MM.1S (cell line): ENCODE measurements at places on chromosomes 2 and 18.

- H3K27ac ChIP-seq: no peak overlapping the region
- no peak overlapping the region for H3K4me3 ChIP-seq
- H3K36me3 ChIP-seq: no peaks in the 10 kb centered on the region
- no peaks in the 10 kb centered on the region for H3K4me1 ChIP-seq
Measured at GRCh38 chr2:172921532-172922236, 154.0 kb upstream of the MAP3K20 start.

- H3K27me3 ChIP-seq: no peaks in the 10 kb centered on the region
- no peak for DNase-seq
- H3K4me1 ChIP-seq: no peaks in the 10 kb centered on the region
- H3K27ac ChIP-seq: no peak overlapping the region
Measured at GRCh38 chr18:49101236-49101635, 150.5 kb upstream of the SMAD7 start.

GRCh38 chr2:215695861-215696260 is 260.0 kb upstream of the FN1 start:
- no peaks in the 10 kb centered on the region for H3K27me3 ChIP-seq
- no peak overlapping the region for H3K4me3 ChIP-seq
- no peak overlapping the region for H3K27ac ChIP-seq
- H3K36me3 ChIP-seq: no peaks in the 10 kb centered on the region
- DNase-seq: no peak
- H3K4me1 ChIP-seq: peaks cover 4% of the 10 kb centered on the region; the same call in 1 of the 2 replicates

- H3K4me1 ChIP-seq: peaks cover 8% of the 10 kb centered on the region
- DNase-seq: no peak
- no peaks in the 10 kb centered on the region for H3K27me3 ChIP-seq
- no peak overlapping the region for H3K27ac ChIP-seq
- H3K4me3 ChIP-seq: no peak overlapping the region
Measured at GRCh38 chr2:234419726-234420125, 77.2 kb downstream of the ARL4C start.

GRCh38 chr2:75342504-75343175 is 143.3 kb upstream of the TACR1 start:
- H3K27me3 ChIP-seq: no peaks in the 10 kb centered on the region
- H3K27ac ChIP-seq: no peak overlapping the region
- no peaks in the 10 kb centered on the region for H3K36me3 ChIP-seq
- peak; percentile 37 for DNase-seq
- peaks cover 13% of the 10 kb centered on the region for H3K4me1 ChIP-seq

- no peak overlapping the region for H3K4me3 ChIP-seq
- DNase-seq: no peak
- H3K4me1 ChIP-seq: no peaks in the 10 kb centered on the region
- H3K36me3 ChIP-seq: no peaks in the 10 kb centered on the region
- H3K27me3 ChIP-seq: no peaks in the 10 kb centered on the region
Measured at GRCh38 chr2:149783284-149783683, 195.7 kb upstream of the MMADHC start.

GRCh38 chr2:191881982-191882816 is 35.3 kb upstream of the CAVIN2 start:
- H3K36me3 ChIP-seq: no peaks in the 10 kb centered on the region
- no peaks in the 10 kb centered on the region for H3K4me1 ChIP-seq
- no peak for DNase-seq
- no peak overlapping the region for H3K4me3 ChIP-seq

DNA sequence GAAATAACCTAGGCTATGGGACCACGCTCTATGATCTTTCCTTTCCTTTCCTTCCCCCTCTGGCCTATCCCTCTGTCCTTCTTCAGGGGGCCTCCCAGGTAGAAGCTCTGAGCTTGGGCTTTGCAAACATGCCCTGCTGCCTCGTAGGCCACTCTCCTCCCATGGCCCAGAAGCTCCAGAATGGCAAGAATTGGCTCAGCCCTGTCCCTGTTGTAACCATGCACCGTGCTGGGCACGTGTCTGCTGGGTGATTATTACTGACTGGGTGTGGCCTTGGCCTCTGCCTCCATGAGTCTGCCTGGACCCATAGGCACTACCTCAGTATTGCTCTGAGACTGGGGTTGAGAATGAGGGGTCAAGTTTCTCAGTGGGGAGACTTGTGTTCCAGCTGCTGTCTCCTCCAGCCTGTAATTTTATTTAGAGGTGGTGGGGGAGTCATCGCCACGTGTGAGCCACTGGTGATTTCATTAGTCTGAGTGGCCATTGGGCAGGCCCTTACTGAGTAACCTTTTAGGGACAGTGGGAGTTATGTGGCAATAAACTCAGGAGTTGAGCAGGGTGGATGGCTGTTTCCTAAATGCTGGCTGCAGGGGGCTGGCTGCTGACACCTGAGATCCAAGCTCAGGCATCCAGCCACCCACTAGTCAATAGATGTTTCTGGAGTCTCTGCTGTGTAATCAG is 157.9 kb downstream of the CLIP4 start:
- no peaks in the 10 kb centered on the region for H3K27me3 ChIP-seq
- DNase-seq: no peak
- no peaks in the 10 kb centered on the region for H3K4me1 ChIP-seq
- H3K27ac ChIP-seq: no peak overlapping the region

- H3K4me1 ChIP-seq: no peaks in the 10 kb centered on the region
- H3K36me3 ChIP-seq: peaks cover 3% of the 10 kb centered on the region; the same call in 1 of the 2 replicates
- no peak overlapping the region for H3K27ac ChIP-seq
- DNase-seq: no peak
- no peaks in the 10 kb centered on the region for H3K27me3 ChIP-seq
Measured at GRCh38 chr2:68046224-68046623, 16.6 kb downstream of the C1D start.

GRCh38 chr2:112141626-112142007 is 3.4 kb downstream of the FBLN7 start:
- no peak overlapping the region for H3K4me3 ChIP-seq
- H3K27ac ChIP-seq: no peak overlapping the region
- no peaks in the 10 kb centered on the region for H3K36me3 ChIP-seq
- H3K27me3 ChIP-seq: no peaks in the 10 kb centered on the region
- 0 out of 2 replicates have a peak, but pooled peaks cover 3% of the 10 kb centered on the region for H3K4me1 ChIP-seq

DNA sequence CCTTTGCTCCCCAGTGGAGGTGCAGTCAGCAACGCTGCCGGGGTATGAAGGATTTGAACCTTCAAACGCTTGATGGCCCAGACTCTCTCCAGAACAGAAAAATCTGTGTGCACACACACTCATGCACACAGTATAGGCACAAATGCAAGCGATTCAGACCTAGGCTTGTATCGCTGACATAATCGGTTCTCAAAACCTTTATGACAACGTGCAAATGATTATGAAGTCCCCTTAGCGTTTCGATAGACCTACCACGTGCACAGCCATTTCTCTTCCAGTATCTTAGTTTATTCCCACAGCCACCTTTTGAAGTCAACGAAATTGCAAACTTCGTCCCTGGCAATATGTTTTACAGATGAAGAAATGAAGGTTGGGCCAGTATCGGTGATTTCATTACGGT is 138.9 kb upstream of the MYCN start:
- H3K4me1 ChIP-seq: no peaks in the 10 kb centered on the region
- no peak for DNase-seq
- H3K27me3 ChIP-seq: no peaks in the 10 kb centered on the region
- no peak overlapping the region for H3K27ac ChIP-seq

DNA sequence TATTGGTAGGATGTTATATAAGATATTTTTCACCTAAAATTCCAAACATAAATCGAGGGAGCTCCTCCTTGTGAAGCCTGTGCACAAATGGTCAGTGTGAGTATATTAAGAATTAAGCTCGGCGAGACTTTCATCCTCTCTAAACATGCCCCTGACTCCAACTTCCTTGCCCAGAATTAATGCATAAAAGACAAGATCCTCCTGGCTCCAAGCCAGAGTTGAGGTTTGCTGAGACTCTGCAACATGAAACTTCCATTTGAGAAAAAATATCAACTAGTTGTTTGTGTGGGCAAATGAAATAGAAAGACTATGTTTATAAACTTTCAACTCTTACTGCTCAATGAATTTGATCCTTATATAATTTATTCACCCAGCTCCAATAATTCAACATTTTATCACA is 68.1 kb downstream of the CCDC178 start:
- H3K4me3 ChIP-seq: no peak overlapping the region
- H3K27ac ChIP-seq: no peak overlapping the region
- no peaks in the 10 kb centered on the region for H3K4me1 ChIP-seq

GRCh38 chr18:53864770-53865169 is 359.7 kb downstream of the MBD2 start:
- H3K36me3 ChIP-seq: no peaks in the 10 kb centered on the region
- H3K27ac ChIP-seq: no peak overlapping the region
- no peaks in the 10 kb centered on the region for H3K4me1 ChIP-seq
- H3K4me3 ChIP-seq: no peak overlapping the region
- DNase-seq: no peak

DNA sequence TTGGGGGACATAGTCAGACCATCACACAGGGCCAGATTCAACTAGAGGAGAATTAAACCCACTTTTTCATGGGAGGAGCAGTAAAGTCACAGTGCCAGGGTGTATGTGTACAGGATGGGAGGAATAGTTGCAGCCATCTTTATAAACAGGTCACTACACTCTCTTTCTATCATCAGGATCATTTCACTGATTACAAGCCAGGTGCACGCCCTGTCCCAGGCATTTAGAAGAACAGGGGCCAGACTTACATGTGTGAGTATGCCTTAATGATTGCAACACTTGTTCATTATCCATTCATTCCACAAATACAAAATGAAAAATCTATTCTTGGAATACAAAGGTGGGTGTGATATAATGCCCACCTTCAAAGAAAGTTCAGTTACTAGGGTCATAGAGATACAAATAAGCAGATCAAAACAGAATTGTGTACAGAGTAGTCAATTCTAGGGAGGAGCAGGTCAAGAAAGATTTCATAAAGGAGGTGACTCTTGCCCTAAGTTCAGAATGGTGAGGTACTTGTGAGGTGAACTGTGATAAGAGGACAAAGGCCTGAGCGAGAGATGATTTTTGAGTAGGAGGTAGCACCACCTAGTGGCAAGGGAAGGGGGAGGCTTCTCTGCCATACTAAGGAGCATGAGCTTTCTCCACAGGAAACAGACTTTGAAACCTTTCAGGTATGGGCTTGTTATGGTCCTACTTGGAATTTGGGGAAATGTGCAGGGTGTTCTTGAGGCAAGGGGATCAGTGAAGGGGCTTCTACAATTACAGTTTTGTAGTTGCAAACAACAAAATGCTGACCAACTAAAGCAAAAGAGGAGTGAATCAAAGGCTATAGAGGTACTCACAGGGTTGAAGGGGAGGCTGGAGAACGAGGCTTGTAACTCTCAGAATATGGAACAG is 156.3 kb downstream of the SUCLG1 start:
- H3K4me3 ChIP-seq: no peak overlapping the region
- DNase-seq: peak; percentile 66
- no peaks in the 10 kb centered on the region for H3K4me1 ChIP-seq
- H3K27ac ChIP-seq: no peak overlapping the region

GRCh38 chr18:23668731-23669130 is 6.0 kb upstream of the ANKRD29 start:
- H3K36me3 ChIP-seq: no peaks in the 10 kb centered on the region
- no peak overlapping the region for H3K27ac ChIP-seq
- H3K27me3 ChIP-seq: no peaks in the 10 kb centered on the region
- DNase-seq: no peak

- no peak for DNase-seq
- no peak overlapping the region for H3K4me3 ChIP-seq
- no peaks in the 10 kb centered on the region for H3K27me3 ChIP-seq
- no peaks in the 10 kb centered on the region for H3K36me3 ChIP-seq
Measured at GRCh38 chr18:49662506-49662905, 100.6 kb downstream of the LIPG start.

GRCh38 chr2:69961496-69961895 is at the start of gene ASPRV1:
ASPRV1 (minus strand) TSS chr2:69961631; CDS start chr2:69961436, 195 bp downstream.
- no peaks in the 10 kb centered on the region for H3K36me3 ChIP-seq
- H3K4me1 ChIP-seq: no peaks in the 10 kb centered on the region
- H3K4me3 ChIP-seq: no peak within 1 kb of the TSS
- H3K27me3 ChIP-seq: no peaks in the 10 kb centered on the region
- DNase-seq: no peak

DNA sequence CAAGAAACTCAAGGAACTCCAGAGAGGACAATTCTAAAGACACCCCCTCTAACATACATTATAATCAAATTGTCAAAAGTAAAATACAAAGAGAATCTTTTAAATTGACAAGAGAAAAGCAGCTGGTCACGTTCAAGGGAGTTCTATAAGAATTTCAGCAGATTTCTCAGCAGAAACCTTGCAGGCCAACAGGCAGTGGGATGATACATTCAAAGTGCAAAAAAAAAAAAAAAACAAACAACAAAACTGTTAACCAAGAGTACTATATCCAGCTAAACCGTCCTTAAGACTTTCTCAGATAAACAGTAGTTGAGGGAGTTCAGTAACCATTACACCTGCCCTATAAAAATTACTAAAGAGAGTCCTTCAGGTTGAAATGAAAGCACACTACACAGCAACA is 33.9 kb downstream of the CCDC138 start:
- no peak overlapping the region for H3K27ac ChIP-seq
- H3K27me3 ChIP-seq: no peaks in the 10 kb centered on the region
- no peak overlapping the region for H3K4me3 ChIP-seq
- no peaks in the 10 kb centered on the region for H3K4me1 ChIP-seq
- DNase-seq: no peak

DNA sequence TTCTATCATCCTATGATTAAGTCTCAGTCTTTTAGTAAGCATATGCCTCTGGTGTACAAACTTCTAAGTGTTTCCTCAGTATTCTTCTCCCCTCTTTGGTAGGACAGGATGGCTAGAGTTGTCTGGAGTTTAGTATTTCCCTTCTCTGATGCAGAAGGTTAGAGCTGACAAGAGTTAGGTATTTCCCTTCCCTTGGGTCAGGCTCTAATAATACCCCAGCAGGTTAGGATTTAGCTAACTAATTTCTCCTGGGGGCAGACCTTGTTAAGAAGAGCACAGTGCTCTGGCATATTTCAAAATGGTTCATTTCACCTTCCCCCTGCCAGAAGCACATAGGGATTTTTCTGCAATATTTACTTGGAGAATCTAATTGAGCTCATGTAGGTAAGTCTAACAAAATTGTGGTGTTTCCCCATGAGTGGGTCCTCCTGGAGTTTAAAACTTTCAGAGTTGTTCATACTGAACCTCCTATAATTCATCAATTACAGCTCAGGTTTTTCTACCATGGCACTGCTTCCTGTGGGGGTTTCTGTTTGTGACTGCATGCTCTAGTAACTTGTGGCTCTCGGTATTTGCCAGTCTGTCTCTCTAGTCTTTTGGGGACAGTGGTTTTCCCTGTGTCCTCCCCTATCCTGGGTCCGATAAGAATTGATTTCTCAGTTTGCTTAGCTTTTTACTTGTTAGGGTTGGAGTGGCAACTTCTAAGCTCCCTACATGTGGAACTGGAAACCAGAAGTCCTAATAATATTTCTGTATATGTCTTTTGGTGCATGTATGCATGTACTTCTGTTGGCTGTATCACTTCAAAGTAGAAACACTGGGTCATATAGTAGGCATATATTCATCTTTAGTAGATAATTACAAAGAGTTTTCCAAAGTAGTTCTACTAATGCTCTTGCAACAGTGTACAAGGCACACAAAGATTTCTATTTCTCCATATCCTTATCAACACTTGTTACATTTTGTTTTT is 77.7 kb downstream of the GDF7 start:
- H3K27ac ChIP-seq: no peak overlapping the region
- H3K4me1 ChIP-seq: peaks cover 4% of the 10 kb centered on the region; the same call in 1 of the 2 replicates

GRCh38 chr2:51258301-51258700 is 226.4 kb upstream of the NRXN1 start:
- no peak for DNase-seq
- no peaks in the 10 kb centered on the region for H3K4me1 ChIP-seq
- no peaks in the 10 kb centered on the region for H3K27me3 ChIP-seq
- H3K27ac ChIP-seq: no peak overlapping the region
- no peaks in the 10 kb centered on the region for H3K36me3 ChIP-seq
- no peak overlapping the region for H3K4me3 ChIP-seq
